ENCODE measurements at places on chromosomes 11 and 22. TPM values are rescaled to one million over a fixed set of nuclear protein-coding genes. Genes with fewer than 3 reads are reported as not detected.
A peak's percentile ranks its signal among the peaks of the same experiment; 100 is the strongest.

DNA sequence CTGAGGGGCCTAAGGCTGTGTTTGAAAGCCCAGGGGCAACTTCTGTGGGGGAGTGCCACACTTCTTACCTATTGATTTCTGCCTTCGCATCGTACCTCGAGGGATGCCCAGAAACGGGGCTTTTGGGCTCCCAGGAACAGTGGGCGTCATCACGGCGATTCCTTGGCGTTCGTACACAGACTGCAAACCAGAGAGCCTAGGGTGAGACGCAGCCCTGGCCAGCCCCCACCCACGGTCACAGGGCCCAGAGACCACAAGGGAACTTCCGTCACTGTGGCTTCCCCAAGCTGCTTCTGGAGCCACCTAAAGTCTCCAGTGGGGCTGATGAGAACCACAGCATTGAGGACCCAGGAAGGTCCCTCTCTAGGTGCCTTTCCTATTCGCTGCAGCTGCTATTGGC lies 91.9 kb downstream of the CTTN start:
- no peak for DNase-seq

DNA sequence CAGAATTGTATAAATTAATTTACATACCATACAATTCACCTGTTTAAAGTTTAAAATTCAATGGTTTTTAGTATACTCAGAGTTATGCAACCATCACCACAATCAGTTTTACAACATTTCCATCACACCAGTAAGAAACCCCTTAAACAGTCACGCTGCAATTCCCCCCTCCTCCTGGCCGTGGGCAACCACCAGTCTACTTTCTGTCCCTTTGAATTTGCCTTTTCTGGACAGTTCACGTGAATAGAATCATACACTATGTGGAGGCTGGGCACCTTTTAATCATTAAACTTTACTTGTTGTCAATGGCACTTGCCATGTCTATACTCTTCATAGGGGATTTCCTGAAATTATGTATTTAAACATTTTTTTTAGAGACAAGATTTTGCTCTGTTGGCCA lies 20.1 kb upstream of the SWAP70 start:
- DNase-seq, result no peak

DNA sequence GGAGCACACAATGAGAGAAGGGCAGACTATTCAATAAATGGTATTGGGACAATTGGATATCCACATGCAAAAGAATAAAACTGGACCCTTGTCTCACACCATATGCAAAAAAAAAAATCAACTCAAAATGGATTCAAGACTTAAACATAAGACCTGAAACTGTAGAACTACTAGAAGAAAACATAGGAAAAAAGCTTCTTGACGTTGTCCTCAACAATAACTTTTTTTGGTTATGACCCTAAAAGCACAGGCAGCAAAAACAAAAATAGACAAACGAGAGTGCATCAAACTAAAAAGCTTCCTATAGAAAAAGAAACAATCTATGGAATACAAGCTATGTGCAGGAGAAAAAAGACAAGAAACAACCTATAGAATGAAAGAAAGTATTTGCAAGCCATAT lies 37.1 kb upstream of the EED start:
- DNase-seq, result no peak

DNA sequence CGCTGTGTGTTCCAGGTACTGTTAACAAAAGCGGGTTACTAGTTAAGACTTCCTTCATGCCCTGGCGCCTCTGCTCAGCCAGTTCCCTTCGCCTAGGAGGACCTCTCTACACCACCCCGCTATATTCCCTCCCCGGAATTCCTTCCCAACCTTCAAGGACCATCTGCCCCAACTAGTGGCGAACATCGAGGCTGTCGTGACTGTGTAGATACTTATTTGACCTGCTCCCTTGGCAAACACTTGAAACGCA lies 450 bp upstream of the BCL2L13 start:
- DNase-seq, result no peak

GRCh38 chr11:73340164-73340563 lies 32.1 kb downstream of the ARHGEF17 start:
- DNase-seq, result no peak

GRCh38 chr11:123579482-123579812 lies 75.0 kb downstream of the SCN3B start:
- DNase-seq, result no peak

The BEST1 gene
- total RNA-seq, result 1.1 TPM

The SYT13 gene
- total RNA-seq, result 36.8 TPM

The AGBL2 gene
- 3.2 TPM for total RNA-seq

The CALCA gene
- not detected for total RNA-seq

The PDE2A gene
- total RNA-seq, result 4.3 TPM

- no peak for DNase-seq
Observed at GRCh38 chr22:47088480-47089158, 326.2 kb downstream of the TBC1D22A start.

GRCh38 chr22:32649515-32650200 lies 151.8 kb upstream of the TIMP3 start:
- no peak for DNase-seq

GRCh38 chr11:69704508-69705253 lies 859 bp upstream of the FGF19 start:
- peak; percentile 30 for DNase-seq

The TRIM51 gene
- total RNA-seq, result not detected

- no peak for DNase-seq
Observed at GRCh38 chr11:72038491-72038890, 39.8 kb downstream of the IL18BP start.

The EMID1 gene
- total RNA-seq, result 2.4 TPM

DNA sequence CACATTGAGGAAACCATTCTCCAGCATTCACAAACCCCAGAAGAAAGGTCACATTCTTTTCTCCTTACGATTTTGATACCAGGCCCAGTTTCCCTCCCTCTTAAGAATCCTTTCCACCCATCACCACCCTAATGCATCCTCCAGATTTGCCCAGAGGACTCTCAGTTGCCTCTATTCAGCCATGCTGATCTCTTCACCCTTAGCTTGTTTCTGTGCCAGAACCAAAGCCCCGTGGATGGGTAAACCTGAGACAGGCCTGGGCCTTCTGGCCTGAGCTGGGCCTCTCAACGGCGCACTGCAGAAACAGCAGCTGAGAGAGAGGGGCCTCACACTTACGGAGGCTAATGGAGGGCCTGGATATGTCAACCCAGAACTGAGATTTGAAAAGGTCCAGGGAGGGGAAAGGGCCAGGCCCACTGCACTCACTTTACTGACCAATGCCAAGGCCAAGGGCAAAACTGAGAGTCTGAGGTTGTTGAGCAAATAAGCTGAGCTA lies 32.2 kb upstream of the OAF start:
- DNase-seq, result no peak

All from Calu3 (cell line).